Psoas muscle (tissue), 8 donors: ENCODE measurements at places on chromosomes 7 and 10. TPM values are rescaled to one million over a fixed set of nuclear protein-coding genes. Genes with fewer than 3 reads are reported as not detected.

ABCA13 gene
- 0.10 TPM for total RNA-seq

PNLIP gene
- not detected for total RNA-seq

LRRC4 gene
- total RNA-seq = 3.2 TPM

AGAP6 gene
- 5.0 TPM for total RNA-seq

SGPL1 gene
- total RNA-seq = 9.9 TPM

CTNNA3 gene
- total RNA-seq = 28.1 TPM

ACSM6 gene
- total RNA-seq = not detected

- no peak for DNase-seq
Measured at GRCh38 chr10:121355161-121355560, 243.1 kb downstream of the FGFR2 start.

- DNase-seq = no peak
Measured at GRCh38 chr7:138929969-138930368, 51.2 kb downstream of the KIAA1549 start.

- no peak for DNase-seq
Measured at GRCh38 chr7:121574109-121574508, 178.0 kb upstream of the FAM3C start.

- DNase-seq = no peak
Measured at GRCh38 chr10:85231534-85232270, 903.3 kb downstream of the CCSER2 start.

DNA sequence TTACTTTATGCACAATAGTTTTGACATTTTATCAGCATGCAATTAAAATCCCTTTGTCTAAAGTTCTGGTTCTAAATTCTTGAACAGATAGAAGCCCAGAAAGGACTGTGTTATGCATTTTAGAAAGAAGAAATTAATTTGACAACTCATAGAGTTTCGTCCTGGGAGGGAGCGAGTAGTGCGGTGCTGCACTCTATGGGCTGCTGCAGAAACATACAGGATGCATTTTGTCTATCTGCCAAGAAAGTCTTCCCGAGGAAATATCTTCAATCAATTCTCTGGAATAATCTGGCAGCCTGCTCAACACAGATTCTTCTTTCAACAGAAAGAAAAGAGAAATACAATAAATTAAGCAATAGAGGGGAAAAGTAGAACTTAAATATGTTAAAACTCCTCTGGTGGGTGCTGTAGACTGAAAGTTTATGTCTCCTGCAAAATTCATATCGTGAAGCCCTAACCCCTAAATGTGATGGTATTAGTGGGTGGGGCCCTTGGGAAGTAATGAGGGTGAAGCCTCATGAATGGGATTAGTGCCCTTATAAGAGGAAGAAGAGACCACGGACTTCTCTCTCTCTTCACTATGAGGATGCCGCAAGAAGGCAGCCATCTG, 39.0 kb upstream of the IFRD1 start:
- no peak for DNase-seq

DNA sequence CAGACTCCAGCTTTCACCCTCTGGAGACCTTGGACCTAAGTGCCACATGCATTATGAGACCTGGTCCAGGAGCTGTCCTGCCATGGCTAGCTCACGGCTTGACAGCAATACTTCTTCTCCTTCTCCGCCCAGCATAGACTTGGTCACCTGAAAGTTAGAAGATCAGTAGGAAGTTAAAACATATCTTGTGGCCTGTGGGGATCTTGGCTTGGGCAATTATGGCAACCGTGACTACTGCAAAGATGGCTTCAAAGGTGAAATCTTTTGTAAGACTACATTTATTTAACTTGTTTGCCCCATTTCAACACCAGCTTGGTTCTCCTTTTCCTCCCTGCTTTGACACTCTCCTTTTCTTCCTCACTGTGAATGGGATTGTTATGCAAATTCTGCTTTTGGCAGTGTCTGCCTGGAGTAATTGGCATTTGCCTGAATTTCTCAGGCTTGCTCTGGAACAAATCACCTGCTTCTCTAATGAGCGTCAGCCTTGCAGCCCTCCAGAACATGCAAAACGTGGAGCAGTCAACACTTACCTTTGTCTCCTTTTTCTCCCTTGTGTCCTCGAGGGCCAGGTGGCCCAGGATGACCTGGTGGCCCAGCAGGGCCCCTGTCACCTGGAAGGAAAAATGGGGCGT, 53.4 kb downstream of the COL17A1 start:
- DNase-seq = no peak

- DNase-seq = no peak
Measured at GRCh38 chr10:65950075-65950474, 975.8 kb upstream of the LRRTM3 start.

DNA sequence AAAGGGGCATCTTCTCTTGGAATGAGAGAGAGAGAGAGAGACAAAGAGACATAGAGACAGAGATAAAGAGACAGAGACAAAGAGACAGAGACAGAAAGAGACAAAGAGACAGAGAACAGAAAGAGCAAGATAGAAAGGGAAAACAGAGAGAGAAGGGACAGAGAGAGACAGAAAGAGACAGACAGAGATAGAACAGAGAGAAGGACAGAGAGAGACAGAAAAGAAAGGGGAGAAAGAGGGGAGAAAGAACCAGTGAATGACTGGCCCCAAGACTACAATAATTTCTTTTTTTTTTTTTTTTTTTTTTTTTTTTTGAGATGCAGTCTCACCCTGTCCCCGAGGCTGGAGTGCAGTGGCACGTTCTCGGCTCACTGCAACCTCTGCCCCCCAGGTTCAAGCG, 7.6 kb downstream of the TMEM130 start:
- no peak for DNase-seq

DNA sequence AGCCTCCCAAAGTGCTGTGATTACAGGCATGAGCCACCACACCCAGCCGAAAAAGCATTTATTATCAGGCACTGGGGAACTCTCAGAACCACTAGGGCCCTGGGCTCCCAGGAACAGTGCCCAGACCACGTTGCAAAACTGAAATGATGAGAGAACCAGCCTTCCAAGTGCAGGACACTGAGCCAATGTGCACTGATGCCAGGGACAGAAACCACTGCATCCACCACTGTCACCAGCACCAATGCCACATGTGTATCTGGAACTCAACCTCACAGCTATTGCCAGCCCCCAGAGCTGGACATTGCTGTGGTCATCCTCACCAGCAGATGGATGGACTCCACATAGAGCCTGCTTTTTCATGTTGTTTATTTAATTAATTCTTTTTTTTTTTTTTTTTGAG, 28.2 kb upstream of the TPST1 start:
- DNase-seq = peak; percentile 32

DNA sequence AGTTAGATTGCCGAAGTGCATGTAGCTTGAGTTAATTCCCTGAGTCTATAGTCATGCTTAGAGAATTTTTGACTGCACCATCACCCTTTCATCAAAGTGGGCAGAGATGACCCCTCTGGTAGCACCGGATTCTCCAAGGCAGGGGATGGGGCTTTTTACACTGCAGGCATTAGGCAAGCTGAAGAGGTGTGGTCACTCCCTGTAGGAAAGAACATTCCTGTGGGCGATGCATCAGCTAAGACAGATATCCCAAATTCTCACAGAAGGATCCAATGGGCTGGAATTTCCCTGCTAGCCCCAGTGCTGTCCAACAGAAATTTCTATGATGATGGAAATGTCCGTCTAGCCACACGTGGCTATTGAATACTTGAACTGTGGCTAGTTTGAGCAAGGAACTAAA, 118.2 kb downstream of the ADAM12 start:
- no peak for DNase-seq

DNA sequence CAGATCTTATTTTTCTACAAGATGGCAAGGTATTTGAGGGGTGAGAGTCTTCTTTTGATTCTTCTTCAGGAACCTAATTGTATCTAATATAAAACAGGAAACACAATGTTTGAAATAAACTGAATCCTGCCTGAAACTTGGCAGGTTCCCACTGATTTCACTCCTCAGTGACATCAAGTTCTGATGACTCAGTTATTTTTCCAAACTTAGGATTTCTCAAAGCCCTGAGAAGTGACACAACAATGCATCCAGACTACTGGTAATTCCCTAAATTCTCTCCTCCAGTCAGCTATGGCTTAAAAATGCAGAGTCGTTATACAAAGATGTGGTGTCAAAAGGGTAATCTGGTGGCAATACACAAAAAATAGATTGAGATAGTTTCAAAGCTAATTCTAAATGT, 80.9 kb downstream of the ABLIM1 start:
- DNase-seq = no peak

GRCh38 chr10:125002423-125003145, 60.7 kb downstream of the ZRANB1 start:
- peak; percentile 51 for DNase-seq

DNA sequence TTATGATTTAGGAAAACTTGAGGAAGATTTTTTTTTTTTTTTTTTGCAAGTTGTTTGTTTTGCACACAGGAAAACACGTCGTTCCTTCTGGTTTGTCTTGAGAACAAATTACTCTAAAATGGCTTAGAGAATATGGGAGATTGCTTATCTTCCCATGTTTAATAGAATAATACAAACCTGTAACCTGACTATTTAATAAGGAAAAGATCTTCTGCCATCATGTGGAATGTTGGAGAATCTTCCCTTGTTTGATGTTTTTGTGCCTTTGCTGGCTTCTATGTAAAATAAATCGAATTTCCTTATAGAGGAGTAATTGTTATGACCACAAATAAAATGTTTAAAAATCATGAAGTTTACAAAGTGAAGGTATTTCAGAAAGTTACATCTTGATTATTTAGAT, 818.8 kb downstream of the GATA3 start:
- no peak for DNase-seq

DNA sequence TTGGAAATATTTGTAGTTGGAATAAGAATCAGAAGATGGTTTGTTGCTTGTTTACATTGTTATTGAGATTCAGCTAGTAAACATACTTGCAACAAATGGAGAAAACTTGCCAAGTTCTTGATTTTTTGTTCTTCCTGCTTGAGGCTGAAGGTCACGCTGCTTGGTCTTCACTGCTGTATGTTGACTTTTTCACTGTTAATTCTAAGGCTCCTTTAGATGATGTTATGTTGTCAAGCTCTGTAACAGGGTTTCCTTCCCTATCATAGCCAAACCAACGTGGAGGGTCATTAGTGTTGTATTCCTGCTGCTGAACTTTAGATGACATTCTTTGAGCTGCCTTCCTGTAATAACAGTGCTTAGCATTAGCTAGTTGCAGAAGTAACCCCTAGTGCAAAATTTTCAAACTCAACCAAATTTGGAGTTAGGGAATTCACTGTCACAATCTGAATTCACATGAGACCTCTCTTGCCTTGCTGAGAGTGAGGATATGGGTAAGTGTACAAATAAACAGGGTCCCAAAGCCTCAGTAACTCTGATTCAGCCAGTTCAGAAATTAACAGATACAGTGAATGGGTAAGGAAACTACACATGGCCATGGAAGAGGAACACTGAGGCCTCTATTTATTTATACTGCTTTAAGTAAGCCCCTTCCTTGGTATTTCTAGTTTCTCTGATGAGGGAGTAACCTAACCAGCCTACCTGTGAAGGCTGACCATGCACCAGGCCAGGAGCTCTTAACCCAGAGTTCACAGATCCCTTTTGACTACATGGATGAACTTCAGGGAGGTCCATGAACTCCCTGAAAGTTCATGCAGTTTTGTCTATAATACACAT, 64.6 kb downstream of the FAM185A start:
- DNase-seq = no peak

DNA sequence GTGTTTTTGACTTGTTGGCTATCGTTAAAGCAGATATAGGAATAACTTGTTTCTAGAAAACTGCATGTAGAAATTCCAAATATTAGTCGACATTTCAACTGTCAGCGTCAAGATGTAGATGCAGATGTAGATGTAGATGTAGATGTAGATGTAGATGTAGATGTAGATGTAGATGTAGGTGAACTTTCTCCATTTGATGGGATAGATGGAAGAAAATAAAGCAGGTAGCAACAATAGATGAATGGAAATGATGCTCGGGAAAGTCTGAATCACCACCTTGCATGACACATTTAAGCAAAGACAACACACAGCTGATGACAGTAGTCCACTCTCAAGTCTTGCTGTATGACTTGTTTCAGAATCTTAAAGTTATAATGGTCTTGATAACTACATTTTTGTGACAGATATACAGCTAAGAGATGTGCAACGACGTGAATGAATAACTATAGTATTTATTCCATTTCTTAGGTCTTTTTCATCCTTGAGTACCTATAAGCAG, 53.5 kb downstream of the SND1 start:
- no peak for DNase-seq

DNA sequence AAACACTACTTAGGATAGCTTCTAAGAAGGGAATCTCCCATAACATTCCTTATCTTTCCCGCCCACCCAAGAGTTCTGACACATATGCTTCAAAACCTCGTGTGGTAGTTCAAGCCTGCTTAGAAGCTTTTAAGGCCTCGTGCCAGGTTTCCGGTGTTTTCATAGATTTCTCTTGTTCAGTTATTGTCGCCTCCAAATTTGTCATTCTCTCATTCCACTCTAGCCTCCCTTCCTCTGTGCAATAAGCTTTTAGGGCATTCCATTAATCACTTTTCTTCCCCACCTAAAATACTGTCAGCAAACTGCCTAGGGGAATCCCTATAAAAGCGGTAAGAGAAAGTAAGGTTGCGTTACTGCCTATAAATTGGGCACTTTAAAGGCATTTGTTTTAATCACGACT, 718 bp upstream of the BPGM start:
- DNase-seq = no peak

- no peak for DNase-seq
Measured at GRCh38 chr7:75628055-75628454, 110.7 kb downstream of the HIP1 start.

- DNase-seq = no peak
Measured at GRCh38 chr10:86728056-86728455, 28.4 kb upstream of the BMPR1A start.

- no peak for DNase-seq
Measured at GRCh38 chr10:74977913-74978847, 133.3 kb upstream of the SAMD8 start.

DNA sequence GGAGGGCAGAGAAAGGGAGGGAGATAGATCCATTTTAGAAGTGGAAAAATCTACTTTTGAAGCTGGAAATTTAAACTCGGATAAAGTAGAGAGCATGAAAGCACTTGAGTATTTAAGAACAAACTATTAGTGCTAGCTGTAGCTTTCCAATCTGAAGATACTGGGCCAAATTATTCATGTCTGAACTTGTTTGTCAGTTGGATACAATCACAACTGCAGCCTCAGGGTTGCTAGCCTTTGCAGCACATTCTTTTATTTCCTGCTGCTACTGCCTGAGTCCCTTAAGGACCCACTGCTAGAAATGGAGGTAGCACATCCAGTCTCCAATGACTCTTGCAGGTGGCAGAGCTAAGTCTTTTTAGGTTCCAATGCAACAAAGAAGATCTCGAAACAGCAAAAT, 8.3 kb upstream of the SLC25A13 start:
- no peak for DNase-seq
